Activated naive CD4-positive, alpha-beta T cell treated with anti-CD3 and anti-CD28 coated beads, Interleukin-2, amount 50 U/mL, for 16 hours (primary cell): ENCODE measurements at places on chromosomes 2 and 18.

GRCh38 chr2:235343156-235343774, 150.6 kb upstream of the AGAP1 start:
- DNase-seq = no peak

DNA sequence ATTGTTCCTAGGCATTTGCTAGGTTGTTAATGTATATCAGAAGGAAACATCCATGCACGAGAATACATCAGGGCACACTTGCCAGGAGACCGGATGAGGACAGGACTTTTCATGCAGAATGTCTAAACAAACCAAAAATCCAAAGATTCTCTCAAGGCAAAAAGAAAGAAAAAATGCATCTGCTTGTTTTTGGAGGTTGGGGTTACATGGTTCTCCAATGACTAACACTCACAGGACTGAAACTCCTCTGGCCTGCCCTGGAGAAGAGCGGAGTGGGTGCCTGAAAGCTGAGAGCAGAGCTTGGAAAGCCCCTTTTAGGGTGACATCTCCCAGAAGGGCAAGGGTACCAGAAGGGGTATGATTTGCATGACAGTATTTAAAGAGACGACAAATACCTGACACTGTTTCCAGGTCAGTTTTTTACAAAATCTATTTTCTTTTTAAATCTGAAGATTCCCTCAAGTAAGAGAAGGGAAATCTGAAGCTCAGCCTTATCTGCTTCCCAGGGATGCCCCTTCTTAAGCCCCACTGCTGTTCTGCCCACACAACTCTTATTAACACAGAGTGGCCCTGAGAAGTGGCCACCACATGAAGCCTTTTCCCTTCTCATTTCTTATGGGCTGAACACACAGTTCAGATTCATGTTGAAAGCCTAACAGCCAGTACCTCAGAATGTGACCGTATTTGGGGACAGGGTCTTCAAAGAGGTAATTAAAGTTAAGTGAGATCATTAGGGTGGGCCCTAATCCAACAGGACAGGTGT, 216.4 kb downstream of the STK39 start:
- DNase-seq = no peak

GRCh38 chr2:53103679-53104078, 663.9 kb upstream of the CHAC2 start:
- no peak for DNase-seq

DNA sequence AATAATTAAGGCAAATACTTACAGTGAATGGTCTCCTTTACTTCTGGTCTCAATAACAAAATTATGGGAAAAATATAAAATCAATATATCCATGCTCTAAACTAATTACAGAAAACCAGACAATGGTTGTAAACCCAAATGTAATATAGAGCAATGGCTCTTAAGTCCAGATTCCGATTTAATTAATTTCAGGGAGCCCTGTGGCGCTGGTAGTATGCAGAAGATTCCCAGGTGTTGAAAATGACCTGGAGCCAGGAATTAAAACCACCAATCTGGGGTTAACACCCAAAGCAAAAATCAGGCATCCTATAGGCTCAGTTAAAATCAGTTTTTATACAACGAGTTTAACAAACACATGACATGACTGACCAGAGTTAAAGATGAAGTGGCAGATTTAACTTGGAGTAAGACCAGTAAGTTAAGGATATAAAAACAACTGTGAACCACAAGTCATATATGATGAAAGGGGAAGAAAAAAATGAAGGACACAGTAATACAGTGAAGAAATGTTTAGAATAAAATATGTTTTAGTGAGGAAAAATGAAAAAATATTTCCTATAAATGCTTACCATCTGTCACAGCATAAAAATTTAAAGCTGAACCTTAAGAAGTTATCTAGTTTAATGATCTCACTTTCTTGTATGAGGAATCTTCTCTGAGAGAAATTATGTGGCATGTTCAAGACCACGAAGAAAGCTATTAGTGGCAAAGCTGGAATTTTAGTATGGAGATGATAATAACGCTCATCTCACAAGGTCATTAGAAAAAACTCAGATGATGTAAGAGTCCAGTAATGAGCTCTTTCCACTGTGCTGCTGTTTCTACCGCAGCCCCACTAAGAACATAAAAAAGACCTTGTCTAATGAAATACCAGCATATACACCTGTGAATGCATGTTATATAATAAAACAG, 45.8 kb upstream of the FLACC1 start:
- no peak for DNase-seq

DNA sequence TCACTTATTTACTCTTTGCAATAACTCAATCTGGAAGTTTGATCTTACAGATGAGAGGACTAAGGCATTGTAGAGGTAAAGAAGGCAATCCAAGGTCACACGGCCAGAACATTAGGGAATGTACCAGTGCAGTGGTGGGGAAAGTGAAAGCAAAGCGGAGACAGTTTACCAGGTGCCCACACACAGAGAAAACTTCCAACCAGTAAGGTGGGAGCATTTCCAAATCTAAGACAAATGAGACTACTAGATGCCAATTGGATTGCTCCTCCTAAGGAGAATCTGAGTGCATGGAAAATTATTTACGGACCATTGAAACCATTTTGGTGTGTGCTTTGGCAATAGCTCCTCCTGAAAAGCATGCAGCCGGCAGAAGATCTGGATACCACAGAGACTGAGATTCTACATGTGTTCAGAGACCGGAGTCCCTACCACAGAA, 34.9 kb downstream of the SLC20A1 start:
- DNase-seq = no peak

GRCh38 chr2:22450831-22451230, 934.1 kb upstream of the KLHL29 start:
- DNase-seq = no peak

DNA sequence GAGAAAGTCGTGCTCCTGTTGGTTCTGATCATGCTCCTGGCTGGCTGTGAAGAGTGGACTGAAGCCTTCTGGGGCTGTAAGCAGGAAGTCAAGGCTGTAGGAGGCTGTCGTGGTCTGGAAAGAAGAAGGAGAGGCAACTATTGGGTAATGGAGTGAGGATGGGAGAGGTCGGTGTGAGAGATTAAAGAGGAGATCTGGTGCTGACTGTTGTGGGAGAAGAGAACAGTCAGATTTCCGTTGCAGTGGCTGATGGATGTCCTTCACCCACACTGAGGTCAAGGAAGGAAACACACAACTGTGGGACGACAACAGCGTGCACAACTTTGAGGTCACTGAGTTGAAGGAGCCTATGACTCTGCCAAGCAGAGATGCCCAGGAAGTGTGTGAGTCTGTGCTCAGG, 2.8 kb upstream of the PSMD1 start:
- DNase-seq = no peak

DNA sequence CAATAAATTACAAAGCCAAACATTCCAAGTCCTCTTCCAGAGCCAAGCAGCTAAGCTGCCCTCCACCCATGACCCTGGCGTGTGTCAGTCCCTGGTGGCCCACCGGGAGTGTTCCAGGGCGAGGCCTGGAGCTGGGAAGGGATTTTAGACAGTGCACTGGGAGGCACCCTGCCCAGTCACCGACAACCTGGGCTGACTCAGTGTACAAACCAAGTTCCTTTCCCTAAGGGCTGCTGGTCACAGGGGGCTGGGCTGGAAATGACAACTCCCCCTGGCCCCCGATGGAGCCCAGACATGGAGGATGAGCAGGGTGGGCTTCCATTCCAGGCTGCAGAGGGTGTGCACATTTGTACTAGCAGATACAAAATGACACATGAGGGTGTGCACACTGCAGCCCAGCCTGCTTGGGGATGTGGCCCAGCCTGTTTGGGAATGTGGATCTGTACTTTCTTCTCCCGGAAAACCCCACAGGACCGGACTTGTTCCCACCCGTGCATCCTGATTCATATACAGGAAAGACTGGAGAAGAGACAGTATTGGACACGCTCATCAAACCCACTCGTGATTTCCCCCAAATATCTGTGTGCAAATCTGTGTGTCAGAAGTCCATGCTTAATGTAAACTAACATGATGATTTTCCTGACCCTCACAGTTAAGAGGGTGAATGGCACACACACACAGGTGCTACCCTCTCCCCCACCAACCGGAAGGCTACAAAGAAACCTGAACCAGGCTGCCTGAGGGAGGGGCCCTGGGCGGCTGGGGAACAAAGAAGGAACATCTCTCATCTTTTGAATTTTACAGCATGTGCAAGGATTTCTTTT, 58.9 kb downstream of the NDUFA10 start:
- no peak for DNase-seq

DNA sequence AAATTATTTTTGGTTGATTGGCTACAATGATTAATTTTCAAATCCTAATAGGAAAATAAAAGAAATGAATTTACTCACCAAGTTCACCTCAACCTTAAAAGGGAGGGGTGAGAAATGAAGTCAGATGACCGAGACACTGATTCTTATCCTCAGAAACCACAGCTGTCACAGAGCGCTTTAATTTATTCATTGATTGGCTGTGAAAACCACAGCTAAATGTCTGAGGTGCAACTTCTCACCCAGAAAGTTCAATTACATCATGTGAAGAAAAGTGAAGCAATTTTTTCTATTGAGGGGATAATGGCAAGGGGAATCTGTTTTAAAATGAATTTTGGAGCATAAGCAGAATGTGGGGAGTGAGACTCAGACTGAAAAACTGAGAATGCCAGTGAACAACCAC, 128.4 kb downstream of the RNF152 start:
- no peak for DNase-seq

- DNase-seq = no peak
Measured at GRCh38 chr18:55465313-55465712, 122.7 kb downstream of the TCF4 start.

DNA sequence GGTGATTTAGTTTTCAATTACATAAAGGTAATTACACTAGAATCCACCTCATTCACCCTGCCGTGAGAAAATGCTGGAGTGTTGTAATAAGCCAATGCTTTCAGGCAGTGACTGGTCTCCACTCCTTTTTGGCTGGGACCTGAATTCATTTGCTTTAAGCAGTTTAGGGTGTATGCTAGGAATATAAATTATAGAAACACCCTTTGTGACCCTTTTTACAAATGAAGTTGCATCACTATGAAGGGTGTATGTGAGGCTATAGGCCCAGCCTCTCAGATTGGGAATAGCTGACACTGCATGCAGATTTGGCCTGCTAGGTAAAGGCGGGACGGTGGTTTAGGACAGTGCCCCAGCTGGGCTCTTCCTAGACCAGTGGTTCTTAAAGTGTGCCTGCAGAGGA, 50.8 kb upstream of the NFE2L2 start:
- DNase-seq = no peak

DNA sequence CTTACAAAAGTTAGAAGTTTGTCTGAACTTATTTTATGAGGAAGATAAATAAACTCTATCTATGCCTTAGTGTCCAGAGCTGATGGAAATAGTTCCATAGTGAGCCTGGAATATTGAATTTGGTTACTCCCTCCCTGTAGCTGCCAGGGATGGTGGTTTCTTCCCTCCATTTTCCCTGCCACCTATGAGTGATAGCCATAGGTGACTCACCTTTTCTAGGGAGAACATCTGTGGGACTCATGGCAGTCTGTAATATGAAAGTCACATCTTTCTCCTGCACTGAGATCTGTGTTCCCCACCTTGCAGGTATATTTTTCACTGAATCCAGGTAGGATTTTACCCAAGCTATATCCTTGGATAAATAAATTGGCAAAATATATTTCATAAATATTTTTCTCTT, 148.8 kb downstream of the TPGS2 start:
- no peak for DNase-seq

DNA sequence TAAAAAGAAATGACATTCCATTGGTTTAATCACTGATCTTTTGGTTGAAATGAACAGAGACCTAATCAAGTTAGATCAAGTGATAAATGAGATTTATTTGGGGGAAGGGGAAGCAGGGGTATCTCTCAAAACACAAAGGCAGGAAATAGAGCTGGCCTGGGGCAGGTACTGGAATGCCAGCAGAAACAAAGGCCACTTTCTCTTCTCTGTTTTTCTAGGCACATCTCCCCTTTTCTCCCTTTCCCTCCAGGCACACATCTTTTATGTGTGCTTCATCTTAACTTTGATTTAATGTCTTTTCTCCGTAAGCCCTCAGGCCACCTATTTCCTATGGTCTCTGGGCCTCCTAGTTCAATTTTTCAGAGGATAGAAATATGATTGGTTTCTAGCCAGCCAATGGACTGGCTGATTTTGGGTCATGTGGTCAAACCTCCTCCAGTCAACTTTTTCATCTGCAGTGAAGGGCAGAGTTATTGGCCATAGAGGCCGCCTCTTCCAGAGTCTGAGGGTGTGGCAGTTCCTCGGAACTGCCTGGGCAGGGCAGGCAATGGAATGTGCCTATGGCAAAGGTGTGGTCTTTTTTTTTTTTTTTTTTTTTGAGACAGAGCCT, 58.9 kb upstream of the FAM136A start:
- no peak for DNase-seq

- DNase-seq = no peak
Measured at GRCh38 chr2:186584053-186584452, 5.8 kb upstream of the ITGAV start.

DNA sequence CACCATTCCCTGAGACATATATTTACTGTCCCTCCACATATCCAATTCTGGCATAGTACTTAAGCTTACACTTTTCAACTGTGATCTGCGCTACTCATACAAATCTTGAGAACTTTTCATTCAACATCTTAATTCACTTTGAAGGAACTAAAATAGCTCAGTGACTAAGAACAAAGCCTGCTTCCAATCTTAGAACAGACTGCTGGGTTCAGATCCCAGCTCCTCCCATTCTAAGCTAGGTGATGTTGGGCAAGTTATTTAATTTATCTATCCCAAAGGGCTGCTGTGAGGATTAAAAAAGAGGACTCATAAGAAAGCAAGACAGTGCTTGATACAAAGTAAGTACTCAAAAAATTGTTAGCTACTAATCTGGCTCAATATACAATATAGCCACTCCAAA, 57.9 kb downstream of the UGP2 start:
- no peak for DNase-seq

DNA sequence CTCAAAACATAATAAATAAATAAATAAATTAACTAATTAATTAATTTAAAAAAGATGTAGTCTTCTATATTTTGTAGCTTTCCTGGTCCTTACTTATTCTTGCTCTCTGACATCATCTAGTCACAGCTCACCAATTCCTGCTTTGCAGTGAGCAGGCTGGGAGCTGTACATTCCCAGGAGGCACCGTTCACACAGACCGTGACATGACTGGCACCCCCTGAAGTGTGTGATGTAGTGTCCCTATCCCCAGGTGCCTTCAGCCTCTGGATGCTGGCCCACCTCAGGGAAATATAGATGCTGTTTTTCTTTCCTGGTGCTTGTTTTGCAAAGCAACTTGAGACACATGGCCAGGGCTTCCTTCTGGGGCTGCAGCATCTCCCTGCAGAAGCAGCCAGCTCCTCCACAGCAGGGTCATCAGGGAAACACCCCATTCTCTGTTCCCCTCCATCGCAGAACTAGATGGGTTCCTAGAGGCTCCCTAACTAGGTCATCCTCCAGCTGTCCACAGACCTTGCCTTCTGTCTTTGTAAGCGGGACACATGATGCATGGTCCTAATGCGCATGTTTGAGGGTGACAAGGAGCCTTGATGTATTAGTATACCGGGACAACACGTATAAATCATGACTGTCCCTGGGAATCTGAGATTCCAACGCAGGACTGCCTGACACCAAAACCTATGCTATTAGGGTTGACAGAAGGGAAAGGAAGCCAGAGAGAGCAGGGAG, 76.4 kb downstream of the RHOB start:
- no peak for DNase-seq
